ENCODE measurements at places on chromosomes 7 and 10.

DNA sequence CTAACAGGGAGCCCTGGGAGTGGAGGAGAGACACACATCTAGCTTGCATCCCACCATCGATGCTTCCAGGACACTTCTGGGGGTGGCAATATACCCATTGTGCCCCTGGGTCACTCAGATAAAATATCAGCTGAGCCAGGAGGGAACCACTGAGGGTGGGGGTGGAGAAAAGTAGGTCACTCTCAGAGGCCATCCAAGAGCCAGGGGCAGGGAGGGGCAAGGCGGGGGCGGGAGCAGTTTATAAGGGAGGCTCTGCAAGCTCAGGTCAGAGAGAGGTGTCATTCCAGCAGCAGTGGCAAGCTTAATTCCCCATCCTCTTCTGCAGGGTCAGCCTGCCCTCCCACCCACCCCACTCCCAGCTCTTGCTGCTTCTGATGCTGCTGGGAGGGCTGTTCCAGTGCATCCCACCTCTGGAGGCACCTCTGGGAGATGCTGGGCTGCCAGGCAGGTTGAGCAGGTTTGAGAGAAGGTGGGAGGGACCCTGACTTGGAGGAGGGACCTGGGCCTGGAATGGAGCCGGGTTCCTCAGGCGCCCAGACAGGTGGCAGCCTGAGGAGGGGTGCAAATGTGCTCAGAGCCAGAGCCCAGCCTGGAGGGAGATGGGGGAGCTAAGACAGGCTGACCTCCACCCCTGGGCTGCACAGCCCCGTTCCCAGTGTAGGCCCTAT, 20.1 kb upstream of the TLX1 start:
- H3K4me3 ChIP-seq = no peak overlapping the region
- no peak for DNase-seq
- no peak overlapping the region for H3K27ac ChIP-seq
- peaks cover 40% of the 10 kb centered on the region for H3K27me3 ChIP-seq

DNA sequence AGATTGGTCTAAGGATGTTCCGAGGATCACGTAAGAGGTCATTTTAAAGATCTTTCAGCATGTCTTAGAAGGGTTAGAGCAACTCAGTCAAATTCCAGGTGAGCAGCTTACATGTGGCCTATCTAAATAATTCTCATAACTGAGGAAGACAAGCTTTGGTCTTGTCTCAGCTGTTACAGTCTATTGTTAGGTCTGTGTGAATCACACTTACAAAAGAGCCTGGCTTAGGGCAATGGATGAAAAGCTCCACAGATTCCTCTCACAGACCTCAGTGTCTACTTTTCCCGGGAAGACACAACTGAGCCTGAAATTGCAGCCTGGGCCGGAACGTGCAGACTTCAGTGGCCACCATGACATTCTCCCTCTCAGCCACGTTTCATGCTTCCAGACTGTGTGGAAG, 173.1 kb downstream of the INHBA start:
- H3K4me1 ChIP-seq = no peaks in the 10 kb centered on the region
- H3K27me3 ChIP-seq = peaks cover 2% of the 10 kb centered on the region
- no peak overlapping the region for H3K27ac ChIP-seq
- no peak for DNase-seq
- H3K4me3 ChIP-seq = no peak overlapping the region

DNA sequence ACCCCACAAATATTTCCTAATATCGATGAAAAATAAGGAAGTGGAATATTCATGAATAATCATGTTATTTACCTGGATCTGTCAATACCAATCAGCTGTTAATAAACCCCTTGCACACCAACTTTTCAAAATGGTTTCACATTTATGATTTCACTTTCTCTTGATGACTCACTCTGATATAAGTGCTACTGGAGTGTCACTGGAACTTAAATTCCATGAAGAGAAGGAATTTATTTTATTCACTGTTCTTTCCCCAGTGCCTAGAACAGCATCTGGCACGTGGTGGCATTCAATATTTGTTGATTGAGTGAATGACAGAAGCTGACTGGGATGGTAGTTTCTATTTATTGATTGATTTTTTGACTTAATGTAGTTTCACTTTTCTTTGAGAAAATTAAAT, 3.5 kb upstream of the ENO4 start:
- no peaks in the 10 kb centered on the region for H3K36me3 ChIP-seq
- H3K27me3 ChIP-seq = peaks cover 6% of the 10 kb centered on the region
- H3K4me1 ChIP-seq = peaks cover 42% of the 10 kb centered on the region

DNA sequence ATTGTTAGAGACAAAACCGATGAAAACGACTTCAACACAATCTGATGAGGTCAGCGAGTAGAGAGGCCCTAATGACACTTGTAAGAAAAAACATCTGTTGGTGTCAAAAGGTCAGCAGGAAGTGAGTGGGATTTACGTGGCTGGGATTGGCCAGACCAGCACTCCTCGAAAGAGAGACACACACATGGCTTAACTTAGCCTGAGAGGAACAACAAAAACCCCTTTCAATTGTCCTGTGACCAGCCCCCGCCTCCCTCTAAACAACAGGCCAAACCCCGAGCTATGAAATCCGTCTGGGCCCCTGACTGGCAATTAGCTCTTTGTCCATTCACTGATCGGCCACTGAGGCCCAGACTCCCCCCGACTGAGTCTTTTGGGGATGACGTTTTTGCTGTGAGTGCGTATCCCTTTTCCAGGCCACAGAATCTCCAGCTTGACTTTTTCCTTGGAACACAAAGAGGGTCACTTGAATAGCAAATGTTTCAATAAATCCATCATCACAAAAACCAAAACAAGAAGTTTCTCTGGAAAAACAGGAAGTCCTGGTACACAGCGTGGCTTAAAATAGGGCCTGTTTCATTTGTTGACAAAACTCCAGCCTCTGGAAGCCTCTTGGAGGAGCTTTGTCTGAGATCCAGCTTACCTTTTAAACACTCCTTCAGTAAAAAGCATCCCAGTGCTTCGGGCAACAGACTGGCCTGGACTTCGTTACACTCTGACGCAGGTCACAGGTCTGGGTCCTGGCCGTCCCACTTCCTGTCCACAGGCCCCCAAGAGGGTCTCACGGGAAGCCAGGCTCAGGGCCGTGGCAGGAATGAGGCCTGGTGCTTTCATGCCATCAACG, 103.0 kb downstream of the CTBP2 start:
- no peak for DNase-seq
- H3K27me3 ChIP-seq = peaks cover 70% of the 10 kb centered on the region
- no peak overlapping the region for H3K4me3 ChIP-seq
- no peak overlapping the region for H3K27ac ChIP-seq

- peaks cover 2% of the 10 kb centered on the region for H3K27me3 ChIP-seq
- no peak overlapping the region for H3K27ac ChIP-seq
- no peaks in the 10 kb centered on the region for H3K36me3 ChIP-seq
- DNase-seq = no peak
These were observed 71.7 kb downstream of the CALD1 start for GRCh38 chr7:134851141-134851540.

GRCh38 chr10:1227510-1228402, 171.6 kb downstream of the WDR37 start:
- no peaks in the 10 kb centered on the region for H3K36me3 ChIP-seq
- no peak for DNase-seq
- H3K27ac ChIP-seq = no peak overlapping the region

Data from activated B cell treated with CpG ODN at 0.5 μM for 24 hours (primary cell).